ENCODE measurements at places on chromosomes 2 and 18.

DNA sequence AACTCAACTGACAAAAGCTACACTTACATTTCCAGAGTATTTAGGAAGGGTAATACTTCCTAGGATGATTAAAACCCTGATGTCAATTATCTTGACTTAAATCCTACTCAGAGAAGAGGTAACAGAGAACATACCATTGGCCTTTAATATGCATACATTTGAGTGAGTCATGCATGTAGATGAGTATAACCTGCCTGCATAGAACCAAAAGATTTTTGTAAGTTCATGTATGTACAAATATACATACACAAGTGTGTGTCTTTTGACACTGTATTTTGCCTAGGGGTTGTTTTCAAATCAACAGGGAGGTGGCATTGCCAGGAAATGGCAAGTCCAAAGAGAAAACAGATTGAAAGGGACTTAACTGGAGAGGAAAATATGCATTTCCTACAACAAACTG is 6.1 kb downstream of the BMP10 start:
- no peak for DNase-seq

DNA sequence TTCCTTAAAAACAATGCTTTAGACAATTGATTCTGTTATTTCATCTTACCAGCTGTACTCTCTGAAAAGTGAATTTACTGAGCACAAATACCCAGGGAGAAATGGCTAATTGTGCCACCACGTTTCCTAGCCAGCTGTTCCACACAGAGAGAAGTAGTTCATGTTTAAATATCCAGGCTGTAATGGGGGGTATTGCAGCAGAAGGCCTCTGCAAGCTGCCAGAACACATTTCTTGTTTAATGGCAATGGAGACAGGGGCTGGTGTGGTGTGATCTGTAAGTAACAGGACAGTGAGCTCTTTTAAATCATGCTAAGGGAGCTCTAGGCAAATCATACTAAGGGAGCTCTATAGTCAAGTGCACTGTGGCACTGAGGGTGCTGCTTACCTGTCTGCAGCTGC is 809.2 kb downstream of the CNTNAP5 start:
- no peak for DNase-seq

- DNase-seq = no peak
These were observed 139.5 kb upstream of the LRP1B start for GRCh38 chr2:142270291-142270690.

DNA sequence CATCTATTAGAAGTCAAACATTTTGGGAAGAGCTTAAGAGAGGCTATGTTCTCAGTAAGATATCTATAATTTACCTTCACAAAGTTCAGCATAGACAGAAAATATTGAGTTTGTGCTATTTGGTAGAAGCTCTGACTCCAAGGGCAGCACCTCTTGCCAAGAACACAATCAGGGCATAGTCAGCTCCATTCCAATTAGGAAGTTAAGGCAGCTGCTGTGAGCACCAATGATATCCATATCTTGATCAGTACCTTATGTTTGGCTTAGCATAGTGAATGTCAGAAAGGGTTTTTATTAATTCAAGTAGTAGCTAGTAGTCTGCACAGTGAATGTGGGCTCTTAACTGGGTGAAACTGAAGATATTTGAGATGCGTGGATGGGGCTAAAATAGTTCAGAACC is 86.4 kb upstream of the SPRED2 start:
- DNase-seq = no peak

DNA sequence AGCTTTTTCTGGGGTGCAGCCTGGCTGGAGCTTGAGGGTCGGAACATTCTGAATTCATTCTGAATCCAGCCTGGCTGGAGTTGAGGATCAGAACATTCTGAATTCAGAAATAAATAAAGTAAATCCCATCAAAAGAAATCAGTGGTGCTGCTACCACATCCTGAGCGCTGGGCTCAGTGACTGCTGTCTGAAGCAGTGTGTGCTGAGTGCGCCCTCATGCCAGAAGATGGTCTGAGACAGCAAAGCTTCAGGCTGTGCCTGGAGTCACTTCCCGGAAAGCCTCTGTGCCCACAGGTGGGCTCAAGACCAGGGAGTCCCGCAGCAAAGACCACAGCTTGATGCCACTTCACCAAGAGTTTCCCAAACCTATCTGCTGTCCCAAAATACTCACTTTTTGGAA is 187.9 kb downstream of the VAPA start:
- DNase-seq = no peak

DNA sequence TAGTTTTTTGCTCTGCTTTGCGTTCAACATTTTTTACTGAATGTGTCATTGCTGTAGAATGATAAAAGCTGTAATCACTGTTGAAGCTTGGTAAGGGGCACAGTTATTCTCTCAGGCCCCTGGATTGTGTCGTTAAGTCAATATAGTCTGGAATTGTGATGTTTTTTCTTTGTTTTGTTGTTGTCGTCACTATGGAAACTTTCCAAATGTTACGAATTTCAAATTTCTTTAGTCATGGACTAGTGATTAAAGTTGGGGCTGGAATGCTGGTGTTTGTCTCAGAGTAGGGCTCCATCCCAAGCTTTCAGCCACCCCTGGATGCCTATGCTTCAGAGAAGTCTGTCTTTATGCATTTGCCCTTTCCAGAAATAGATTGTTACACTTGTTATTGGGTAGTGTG is 287.2 kb downstream of the CDH19 start:
- no peak for DNase-seq

- no peak for DNase-seq
These were observed 713.6 kb downstream of the PLCL1 start for GRCh38 chr2:198517976-198518375.

DNA sequence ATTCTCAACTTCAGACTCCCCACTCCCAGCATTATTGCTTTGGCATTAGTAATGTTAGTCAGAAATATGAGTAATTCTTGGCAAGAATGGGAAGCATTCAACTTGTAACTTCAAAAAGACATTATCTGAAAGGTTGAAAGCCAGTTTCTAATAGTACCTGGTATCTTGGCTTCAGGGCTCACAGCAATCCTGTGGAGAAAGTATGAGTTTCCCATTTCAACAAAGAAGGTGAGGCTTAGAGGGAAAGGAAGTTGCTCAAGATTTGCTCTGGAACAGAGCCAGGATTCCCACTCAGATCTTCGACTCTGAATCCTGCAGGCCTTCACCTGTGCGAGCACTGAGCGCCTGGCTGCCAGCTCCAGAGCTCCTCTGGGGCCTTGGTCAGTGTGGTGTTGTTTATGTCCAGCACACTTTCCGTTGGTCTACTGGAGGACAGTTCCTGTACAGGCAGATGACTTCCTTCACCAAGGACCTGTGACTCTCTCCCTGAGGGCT is 136.1 kb downstream of the MCFD2 start:
- no peak for DNase-seq

DNA sequence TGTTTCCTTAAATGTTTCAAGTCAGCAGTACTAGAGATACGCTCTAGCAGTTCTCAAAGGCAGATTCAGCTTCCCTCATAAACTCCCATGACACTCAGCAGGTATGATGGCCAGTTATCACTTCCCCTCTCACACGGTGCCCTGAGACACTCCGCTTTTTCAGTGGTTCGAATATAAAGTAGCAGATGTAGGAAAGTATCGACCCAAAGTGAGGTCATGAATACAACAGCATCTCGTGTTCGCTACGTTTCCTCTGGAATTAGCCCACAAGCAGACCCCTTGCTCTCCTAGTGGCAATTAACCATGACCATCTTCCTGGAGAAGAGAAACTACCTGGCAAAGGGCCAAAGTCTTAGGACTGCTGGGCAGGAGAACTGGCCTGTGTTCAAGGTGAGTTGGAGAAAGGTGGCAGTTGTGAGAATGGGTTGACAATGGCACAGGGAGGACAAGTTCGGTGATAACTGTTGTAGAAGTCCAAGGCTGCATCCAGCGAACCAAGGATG is 9.3 kb upstream of the AGBL5 start:
- no peak for DNase-seq

GRCh38 chr2:237583385-237584295 is 6.9 kb downstream of the RAB17 start:
- DNase-seq = no peak

DNA sequence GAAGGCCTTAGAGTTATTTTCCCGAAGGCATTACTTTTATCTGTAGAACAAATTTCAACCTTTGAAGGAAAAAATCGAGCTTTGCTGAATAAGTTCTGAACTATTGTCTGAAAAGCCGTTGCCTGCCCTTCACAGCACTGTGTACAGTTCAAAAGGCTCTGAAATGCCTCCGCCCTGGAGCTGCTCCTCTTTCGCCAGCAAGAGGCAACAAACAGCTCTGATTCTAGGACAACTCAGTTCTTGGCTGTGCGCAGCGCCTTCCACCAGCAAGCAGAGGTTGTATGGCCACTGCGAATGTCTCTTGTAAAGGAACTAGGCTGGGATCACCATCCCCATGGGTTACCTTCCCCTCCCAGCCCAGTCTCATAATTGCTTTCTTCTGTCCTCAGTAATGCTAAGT is 308.5 kb downstream of the GBX2 start:
- DNase-seq = no peak

DNA sequence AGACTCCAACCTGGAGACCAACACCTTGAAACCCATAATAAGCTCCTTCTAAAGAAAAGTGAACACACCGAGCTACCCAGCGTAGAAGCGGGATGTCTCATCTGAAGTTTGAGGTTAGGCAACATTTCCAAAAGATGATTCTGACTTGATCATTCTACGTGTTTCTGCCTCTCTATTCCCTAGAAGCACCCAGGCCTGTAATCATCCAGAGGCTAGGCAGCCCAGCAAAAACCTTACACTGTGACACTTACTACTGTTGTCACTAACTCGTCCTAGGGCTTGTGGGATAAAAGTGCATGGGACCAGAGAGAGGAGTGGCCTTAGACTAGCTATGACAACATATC is 1.4 kb downstream of the ZBTB14 start:
- DNase-seq = no peak

- DNase-seq = no peak
These were observed 80.3 kb downstream of the XRCC5 start for GRCh38 chr2:216189410-216189809.

GRCh38 chr18:55086906-55087305 is 127.6 kb upstream of the CCDC68 start:
- DNase-seq = no peak

GRCh38 chr2:105278654-105279053 is 37.1 kb downstream of the GPR45 start:
- DNase-seq = no peak

DNA sequence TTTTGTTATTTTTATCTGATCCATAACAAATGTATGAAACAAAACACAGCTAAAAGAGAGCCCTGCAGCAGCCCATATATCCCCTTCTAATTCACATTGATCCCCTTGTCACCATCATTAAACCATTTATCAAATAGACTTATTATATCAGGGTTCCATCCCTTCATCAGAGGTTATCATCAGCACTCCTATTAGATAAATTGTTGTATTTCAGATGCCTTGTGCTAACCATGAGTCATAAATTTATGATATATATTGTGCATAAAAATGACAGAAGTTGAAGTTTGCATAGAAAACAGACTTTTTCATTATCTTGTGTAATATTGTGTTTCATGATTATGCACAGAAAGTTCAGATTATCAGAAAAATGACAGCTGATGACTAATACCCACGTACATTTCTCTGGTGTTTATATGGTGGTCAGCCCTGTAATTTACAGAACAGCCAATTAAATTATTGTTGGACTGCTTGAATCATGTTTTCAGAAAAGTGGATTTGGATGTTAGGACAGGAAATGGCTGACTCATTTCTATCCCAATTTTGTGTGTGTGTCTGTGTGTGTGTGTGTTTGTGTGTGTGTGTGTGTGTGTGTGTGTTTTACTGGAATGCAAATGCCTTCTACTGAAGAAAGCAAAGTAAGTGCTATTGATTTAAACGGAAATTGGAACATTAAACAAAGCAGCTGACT is 80.9 kb downstream of the PPP1R1C start:
- DNase-seq = no peak
